ENCODE measurements at places on chromosomes 12 and 14.
A peak's percentile ranks its signal among the peaks of the same experiment; 100 is the strongest.

DNA sequence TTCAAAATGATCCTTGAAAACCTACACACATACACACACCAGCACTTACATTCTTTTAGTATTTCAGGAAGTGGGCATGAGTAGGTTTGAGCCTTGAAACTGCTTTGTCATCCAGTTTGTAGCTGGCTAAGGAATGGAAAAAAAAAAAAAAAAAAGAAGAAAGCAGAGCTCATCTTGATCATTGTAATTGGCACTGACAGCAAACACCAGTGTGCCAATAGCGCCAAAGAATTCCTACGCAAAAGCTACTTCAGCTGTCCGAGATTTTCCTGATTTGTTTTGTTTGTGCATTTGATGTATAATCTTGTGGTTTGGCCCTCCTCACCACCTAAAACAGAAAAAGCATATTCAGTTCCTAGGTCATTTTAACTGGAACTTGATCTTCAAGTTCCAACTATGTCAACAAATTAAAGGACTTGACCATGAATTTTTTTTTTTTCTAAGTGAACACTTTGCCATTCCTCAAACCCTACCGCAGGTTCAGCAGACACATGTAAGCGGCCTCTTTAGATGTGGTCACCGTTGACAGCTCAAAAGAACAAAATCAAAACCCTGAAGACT, 57.3 kb downstream of the FLRT2 start:
- DNase-seq = no peak

- no peak for DNase-seq
Measured at GRCh38 chr12:22038734-22039133, 7.3 kb upstream of the CMAS start.

GRCh38 chr12:85369365-85370154, 89.5 kb downstream of the ALX1 start:
- no peak for DNase-seq

- DNase-seq = no peak
Measured at GRCh38 chr14:80602946-80603345, 338.6 kb downstream of the CEP128 start.

- DNase-seq = no peak
Measured at GRCh38 chr14:23483236-23483854, 13.8 kb downstream of the NGDN start.

- no peak for DNase-seq
Measured at GRCh38 chr14:68391311-68392014, 401.4 kb downstream of the ZFP36L1 start.

GRCh38 chr12:11943919-11944700, 126.6 kb upstream of the BCL2L14 start:
- no peak for DNase-seq

DNA sequence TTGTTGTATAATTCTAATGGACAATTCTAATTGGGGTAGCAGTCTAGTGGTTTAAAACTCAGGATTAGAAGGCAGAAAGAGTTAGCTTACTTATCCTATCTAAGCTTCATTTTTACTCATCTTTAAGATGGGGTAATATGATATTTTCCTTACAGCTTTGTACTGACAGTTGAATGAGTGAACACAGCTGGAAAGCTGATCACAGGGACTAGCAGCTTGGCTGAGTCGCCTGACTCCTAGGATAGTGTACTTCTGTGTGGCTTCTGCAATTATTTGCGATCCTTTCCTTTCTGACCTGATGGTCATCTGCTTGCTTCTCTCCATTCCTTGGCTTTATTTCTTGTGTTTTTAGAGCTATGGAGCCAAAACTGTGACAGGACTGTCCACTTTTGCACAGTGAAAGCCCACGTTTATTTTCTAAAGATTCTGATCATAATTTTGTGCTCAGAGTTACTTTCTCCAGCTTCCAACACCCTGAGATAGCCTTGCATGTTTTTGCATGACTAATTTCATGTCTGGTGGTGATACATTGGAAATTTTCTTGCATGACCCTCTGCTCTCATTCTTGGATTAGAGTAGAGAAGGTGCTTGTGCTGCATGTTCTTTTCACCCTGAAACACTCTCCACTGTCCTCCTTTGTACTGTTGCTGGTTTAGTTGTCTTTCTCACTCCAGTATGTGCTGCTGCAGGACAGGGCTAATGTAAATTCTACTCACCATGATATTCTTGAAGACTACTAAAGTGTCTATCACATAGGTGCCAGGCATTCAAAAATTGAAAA, 377.0 kb upstream of the ATP2B1 start:
- DNase-seq = no peak

GRCh38 chr12:7915661-7916403, 20.2 kb downstream of the SLC2A3 start:
- DNase-seq = no peak

DNA sequence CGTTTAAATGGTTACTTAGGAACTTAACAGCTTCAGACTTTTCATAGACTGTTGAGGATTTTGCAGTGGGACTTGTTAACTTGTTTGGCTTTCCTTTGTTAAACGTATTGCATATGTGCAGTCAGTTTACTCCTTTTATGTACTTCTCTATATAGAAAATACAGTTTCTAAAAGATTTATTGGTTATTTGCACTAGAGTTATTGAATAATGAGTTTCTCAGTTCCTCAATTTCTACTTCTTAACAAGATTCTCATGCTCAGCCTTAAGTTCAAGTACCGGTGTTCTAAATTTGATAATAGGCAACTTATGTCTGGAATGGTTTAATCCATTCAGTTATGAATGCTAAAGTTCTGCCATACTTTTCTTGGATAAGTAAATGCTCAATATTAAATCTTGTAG, 919 bp downstream of the PSMA3 start:
- DNase-seq = no peak

- DNase-seq = peak; percentile 24
Measured at GRCh38 chr14:50501642-50502041, 30.7 kb downstream of the MAP4K5 start.

DNA sequence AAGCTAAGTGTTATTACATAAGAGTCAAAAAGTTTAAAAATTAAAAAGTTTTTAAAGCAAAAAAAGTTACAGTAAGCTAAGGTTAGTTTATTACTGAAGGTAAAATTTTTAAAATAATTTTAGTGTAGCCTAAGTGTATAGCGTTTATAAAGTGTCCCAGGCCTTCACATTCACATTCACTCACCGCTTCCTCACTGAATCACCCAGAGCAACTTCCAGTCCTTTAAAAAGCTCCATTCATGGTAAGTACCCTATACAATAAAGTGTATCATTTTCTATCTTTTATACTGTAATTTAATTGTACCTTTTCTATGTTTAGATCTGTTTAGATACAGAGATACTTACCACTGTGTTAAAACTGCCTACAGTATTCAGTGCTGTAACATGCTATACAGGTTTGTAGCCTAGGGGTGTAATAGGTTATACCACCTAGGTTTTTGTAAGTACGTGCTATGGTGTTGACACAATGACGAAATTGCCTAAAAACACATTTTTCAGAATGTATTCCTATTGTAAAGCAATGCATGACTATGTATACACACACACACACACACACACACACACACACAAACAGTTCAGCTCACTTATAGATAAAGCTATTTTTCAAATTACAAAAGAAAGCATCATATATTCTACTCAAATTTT, 3.7 kb downstream of the CLEC14A start:
- DNase-seq = no peak

- DNase-seq = no peak
Measured at GRCh38 chr12:103915306-103915705, 14.9 kb upstream of the HSP90B1 start.

GRCh38 chr14:75185251-75186040, 9.0 kb upstream of the TMED10 start:
- no peak for DNase-seq

GRCh38 chr12:105967038-105967776, 171.5 kb downstream of the NUAK1 start:
- no peak for DNase-seq

All from HS-5 (cell line).